ENCODE measurements at places on chromosomes 2 and 18. TPM values are rescaled to one million over a fixed set of nuclear protein-coding genes. Genes with fewer than 3 reads are reported as not detected.

Gene RAD51AP2
- total RNA-seq: 0.16 TPM

DNA sequence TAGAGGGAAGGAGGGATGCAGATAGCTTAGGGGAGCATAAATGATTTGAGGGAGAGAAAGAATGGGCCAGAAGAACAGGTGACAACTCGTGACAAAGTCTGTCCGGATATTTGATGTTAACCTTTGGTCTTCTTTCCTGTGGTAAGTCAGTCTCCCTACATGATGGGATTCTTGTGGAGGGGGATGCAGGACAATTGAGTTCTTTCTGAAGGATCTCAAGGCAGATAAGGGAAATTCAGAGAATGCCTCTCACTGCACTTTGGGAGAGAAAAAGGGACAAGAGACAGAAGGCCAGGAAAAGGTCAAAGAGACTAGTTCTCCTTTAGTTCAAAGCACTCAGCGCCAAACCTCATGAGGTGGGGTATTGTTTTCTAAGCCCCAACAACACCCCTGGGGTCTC is 34.2 kb downstream of the FBXO36 start:
- DNase-seq: no peak
- H3K27me3 ChIP-seq: no peaks in the 10 kb centered on the region
- no peak overlapping the region for H3K27ac ChIP-seq
- peaks cover 13% of the 10 kb centered on the region for H3K4me1 ChIP-seq
- no peaks in the 10 kb centered on the region for H3K36me3 ChIP-seq
- H3K4me3 ChIP-seq: no peak overlapping the region

Gene MRPL44
- total RNA-seq: 33.4 TPM

Gene LOXHD1
- not detected for total RNA-seq

DNA sequence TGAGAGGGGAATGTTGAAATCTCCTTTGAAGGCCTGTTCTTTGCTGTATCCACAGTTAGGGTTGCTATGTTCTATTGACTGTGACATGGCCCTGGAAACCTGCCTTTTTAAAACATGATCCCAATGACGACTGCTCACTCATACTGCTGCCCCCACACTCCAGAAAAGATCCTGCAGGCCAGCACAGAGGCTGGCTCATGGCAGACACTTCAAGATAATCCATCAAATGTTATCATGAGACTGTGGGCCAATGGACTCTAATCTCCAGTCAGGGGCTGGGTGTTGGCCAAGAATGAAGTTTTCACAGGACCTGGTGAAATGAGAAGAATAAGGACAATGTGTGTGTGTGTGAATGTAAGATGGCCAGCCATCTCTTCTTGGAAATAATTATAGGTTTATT is 59.0 kb upstream of the THOC1 start:
- DNase-seq: no peak
- H3K4me3 ChIP-seq: no peak overlapping the region
- H3K4me1 ChIP-seq: peaks cover 1% of the 10 kb centered on the region
- no peak overlapping the region for H3K27ac ChIP-seq

Gene REG3G
- not detected for total RNA-seq

Gene SNED1
- total RNA-seq: 0.30 TPM

- DNase-seq: no peak
- peaks cover 24% of the 10 kb centered on the region for H3K36me3 ChIP-seq
- no peak overlapping the region for H3K4me3 ChIP-seq
- H3K4me1 ChIP-seq: no peaks in the 10 kb centered on the region
Measured at GRCh38 chr2:73962798-73963197, 21.9 kb upstream of the TET3 start.

DNA sequence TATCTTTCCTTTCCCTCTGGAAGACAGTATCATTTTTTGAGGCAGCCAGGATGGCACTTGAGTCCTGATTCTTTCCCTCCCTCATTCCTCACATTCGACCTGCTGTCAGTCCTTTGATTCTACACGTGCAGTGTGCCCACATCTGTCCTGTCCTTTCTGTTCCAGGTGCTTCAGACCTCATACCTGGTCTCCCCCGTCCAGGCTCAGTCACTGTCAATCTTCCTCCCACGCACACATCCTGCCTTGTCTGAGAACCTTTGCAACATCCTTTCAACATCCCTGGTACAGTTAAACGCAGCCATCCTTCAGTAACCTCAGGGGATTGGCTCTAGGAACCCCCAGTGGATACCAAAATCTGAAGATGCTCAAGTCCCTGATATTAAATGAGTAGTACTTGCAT is 10.1 kb downstream of the BCL2 start:
- no peaks in the 10 kb centered on the region for H3K27me3 ChIP-seq
- H3K27ac ChIP-seq: no peak overlapping the region
- peaks cover 30% of the 10 kb centered on the region for H3K4me1 ChIP-seq
- H3K36me3 ChIP-seq: peaks cover 3% of the 10 kb centered on the region
- DNase-seq: no peak

DNA sequence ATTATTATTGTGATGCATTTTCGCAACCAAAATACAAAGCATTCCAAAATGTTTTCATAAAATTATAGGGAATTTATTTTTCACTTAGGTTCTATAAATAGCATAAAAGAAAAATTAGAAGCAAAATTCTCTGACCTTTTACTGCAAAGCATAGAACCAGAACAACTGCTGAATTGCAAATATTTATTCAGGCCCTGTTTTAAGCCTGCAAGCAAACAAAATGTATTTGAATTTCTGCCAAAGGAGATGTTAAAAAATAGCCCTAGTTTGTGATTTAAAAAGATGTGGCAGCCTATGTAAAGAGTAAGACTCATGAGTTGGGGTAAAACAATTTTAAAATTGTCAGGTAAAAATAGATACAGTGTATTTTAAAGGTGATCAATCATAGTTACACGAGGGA is 138.1 kb downstream of the KCNJ3 start:
- no peak overlapping the region for H3K4me3 ChIP-seq
- no peaks in the 10 kb centered on the region for H3K27me3 ChIP-seq
- DNase-seq: no peak
- no peak overlapping the region for H3K27ac ChIP-seq
- no peaks in the 10 kb centered on the region for H3K36me3 ChIP-seq

DNA sequence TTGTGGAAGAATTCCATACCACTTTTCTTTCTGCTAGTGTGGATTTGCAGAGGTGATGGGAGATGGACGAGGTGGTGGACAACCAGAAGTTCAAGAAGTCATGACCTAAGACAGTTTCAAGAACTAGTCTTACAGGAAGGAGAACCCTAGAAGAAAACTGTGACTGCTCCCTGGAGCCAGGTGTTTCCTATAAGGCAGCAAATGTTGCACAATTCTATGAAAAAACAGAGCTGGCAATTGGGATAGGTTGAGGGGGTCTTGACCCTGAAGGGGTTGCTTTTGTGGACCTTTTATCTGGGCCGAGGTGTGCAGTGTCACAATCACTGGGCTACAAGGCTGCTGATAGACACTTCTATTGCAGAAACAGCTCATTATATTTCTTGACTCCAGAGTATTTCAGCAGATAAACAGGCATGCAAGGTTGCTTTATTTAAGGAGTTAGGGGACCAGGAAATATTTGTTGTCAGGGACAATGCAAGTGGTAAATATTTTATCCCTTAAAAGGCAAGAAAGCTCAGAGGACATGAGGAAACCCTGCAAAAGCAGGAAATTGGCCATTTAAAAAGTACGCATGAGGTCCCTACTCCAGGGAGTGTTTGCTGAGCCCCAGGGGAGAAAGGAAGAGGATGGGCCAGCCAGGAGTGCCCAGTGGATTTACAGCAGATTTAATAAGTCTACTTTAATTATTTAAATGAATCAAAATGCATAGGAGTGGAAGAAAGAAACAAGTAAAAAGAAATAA is 22.9 kb downstream of the APCDD1 start:
- no peaks in the 10 kb centered on the region for H3K27me3 ChIP-seq
- no peak overlapping the region for H3K4me3 ChIP-seq
- peaks cover 27% of the 10 kb centered on the region for H3K36me3 ChIP-seq
- peak overlapping the region; percentile 75 for H3K27ac ChIP-seq
- peaks cover 29% of the 10 kb centered on the region for H3K4me1 ChIP-seq

- no peak for DNase-seq
- H3K36me3 ChIP-seq: no peaks in the 10 kb centered on the region
- H3K27me3 ChIP-seq: peaks cover 5% of the 10 kb centered on the region
- no peak overlapping the region for H3K27ac ChIP-seq
Measured at GRCh38 chr18:61587865-61588264, 254.6 kb downstream of the CDH20 start.
